IPS DF 19.7 (cell line): ENCODE measurements at places on chromosomes 11 and 22.

GRCh38 chr11:73797457-73797856 is 9.8 kb downstream of the MRPL48 start:
- DNase-seq, result no peak

- DNase-seq, result no peak
Measured at GRCh38 chr11:44814881-44815592, 88.3 kb downstream of the TSPAN18 start.

- no peak for DNase-seq
Measured at GRCh38 chr22:18136563-18137320, 13.2 kb upstream of the USP18 start.

DNA sequence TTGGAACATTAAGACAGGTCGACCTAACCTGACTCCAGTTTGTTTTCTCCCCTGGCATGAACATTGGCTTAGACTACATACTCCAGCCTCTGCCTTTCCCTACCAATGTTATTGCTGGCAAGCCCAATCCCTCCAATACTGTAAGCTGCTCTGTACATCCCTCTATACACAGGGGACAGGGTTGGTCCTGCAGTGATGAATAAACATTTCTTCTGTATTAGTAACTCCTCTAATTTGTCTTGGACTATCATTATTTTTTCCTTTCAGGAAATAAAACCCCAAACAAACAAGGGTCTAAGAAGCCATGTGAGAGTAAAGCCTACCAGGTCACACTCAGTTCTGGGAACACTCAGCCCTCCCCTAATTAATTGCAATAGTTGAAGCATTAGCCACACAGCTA is 35.1 kb upstream of the FJX1 start:
- DNase-seq, result no peak

GRCh38 chr22:38032681-38033521 is 24.3 kb upstream of the PICK1 start:
- no peak for DNase-seq

DNA sequence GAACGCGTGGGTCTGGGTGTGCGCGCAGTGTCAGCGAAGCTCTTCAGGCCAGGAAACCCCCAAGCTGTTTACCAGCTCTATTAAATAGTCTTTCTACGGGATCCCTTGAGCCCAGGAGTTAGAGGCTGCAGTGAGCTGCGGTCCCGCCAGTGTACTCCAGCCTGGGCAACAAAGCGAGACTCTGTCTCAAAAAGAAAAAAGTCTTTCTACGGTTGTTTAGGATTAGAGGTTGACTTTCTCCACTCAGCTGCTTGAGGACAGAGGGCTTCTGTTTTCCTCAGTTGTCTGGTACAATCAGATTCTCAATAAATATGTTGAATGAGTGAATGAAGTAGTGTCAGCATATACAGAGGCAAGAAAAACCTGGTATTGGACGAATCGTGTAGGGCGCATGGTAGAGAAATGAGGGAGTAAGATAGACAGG is 619 bp downstream of the SART1 start:
- DNase-seq, result no peak

DNA sequence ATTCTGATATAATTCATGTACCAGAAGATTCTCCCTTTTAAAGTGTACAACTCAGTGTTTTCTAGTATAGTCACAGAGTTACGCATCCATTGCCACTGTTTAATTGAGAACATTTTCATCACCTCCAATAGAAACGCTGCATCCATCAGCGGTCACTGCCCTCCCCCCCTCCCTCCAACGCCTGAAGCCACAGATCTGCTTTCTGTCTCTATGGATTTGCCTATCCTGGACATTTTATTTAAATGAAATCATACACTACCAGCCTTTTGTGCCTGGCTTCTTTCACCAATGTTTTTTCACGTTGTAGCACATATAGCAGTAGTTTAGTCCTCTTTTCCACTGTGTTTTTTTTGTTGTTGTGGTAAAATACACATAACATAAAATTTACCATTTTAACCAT is 22.8 kb downstream of the TCP11L1 start:
- DNase-seq, result no peak

DNA sequence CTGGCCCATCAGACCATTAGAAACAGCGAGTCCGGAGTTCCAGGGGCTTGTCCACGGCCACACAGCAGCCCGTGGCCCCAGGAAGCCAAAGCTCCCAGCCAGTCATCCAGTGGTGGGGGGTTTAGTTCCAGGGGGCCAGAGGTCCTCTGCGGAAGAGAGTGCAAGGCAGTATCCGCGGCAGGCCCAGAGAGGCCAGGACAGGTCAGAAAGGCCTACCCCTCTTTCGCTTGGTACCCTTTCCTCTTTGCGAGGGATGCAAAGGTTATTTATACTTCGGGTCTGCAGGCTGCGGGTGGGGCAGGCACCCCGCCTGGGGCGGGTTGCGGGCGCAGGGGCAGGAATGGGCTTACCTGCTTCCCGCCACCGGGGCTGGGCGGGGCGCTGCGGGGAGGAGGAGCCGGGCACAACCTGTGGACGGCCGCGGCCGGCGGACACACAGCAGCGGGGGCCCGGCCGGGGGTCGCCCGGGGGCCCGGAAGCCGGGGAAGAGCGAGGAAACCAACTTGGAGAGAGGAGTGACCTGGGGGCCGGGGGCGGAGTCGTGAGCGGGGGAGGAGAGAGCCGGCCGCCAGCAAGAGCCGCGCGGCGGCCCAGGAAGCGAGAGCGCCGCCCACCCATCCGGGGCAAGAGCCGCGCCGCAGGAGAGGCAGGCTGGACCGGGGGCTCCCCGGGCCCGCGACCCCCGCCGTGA is at the start of gene SH3BP1:
SH3BP1 (plus strand) TSS at position 600 of the 691 bp plus-strand sequence. CDS start 119 bp downstream, outside the sequence.
- no peak for DNase-seq

GRCh38 chr22:48270731-48271130 is 1508.3 kb downstream of the TBC1D22A start:
- no peak for DNase-seq

DNA sequence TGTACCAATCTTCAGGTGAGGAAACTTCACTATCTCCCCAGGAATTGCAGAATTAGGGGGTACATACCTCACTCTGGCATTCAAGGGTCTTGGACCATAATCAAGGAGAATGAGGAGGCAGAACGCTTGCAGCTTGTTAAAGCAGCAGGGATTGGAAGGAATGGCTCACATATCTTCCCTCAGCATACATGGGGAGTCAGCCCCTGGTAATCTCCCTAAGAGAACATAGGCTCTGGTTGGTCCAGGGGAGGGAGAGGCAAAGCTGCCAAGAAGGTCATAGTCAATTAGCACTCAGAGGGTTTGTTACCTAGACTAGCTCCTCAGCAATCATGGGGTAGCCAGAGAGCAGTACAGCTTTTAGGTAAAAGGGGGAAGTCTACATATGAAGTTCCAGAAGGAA is 256.8 kb downstream of the INSC start:
- DNase-seq, result no peak

GRCh38 chr11:58907780-58908179 is 31.5 kb upstream of the GLYATL1 start:
- DNase-seq, result no peak

GRCh38 chr11:120945042-120945441 is 78.9 kb upstream of the TBCEL start:
- DNase-seq, result no peak

DNA sequence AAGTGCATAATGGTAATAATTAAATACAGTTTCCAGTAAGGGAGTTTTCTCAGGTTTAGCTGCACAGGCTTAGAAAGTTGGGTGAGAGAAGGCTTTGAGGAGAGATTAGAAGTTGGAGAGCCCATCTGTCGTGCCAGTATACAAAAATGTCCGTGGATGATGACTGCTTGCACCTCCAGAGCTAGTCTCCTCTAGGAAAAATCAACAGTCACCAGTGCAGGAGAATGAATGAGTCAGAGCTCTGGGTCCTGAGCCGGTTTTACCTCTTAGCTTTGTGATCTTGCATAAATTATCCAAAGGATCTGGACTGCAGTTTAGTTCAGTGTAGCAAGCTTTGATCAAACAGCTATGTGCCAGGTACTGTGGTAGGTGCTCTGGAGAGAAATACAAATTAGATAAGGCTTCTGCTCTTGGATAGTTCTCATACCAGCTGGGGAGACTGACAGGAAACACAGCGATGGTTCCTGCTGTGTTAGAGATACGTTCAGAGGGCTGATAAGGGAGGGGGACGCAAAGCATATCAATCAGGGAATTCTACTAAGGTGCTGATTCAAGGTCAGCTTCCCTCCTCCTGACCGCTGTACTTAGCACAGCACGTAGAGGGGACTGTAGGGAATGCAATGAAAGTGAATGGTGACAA is 125.9 kb downstream of the TEAD1 start:
- no peak for DNase-seq

GRCh38 chr11:127345819-127346459 is 345.4 kb upstream of the KIRREL3 start:
- no peak for DNase-seq

DNA sequence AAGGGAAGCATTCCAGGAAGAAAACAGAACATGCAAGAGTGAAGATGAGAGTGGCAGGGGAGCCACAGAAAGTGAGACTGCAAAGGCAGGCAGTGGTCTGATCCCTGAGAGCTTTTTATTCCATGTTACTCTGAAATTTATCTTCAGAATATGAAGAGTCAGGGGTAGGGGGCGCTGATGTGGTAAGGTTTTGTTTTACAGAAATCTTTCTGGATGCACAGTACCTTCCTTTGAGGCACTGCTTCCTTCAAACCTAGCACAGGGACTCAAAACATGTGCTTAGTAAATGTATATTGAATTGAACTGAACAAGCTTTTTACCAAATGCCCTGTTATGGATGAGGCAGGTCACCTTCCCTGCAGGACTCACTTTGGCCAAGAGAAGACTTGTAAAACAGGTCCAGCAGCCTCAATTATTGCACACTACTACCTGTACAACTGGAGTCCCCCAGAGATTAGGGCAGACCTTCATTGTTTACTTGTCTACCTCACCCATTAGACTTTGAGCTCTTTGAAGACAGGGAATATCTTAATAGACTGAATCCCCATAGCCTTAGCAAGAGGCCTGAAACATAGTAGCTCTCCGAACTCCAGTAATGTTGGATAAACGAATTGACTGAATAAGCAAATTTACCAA is 2.2 kb downstream of the PAK1 start:
- no peak for DNase-seq

DNA sequence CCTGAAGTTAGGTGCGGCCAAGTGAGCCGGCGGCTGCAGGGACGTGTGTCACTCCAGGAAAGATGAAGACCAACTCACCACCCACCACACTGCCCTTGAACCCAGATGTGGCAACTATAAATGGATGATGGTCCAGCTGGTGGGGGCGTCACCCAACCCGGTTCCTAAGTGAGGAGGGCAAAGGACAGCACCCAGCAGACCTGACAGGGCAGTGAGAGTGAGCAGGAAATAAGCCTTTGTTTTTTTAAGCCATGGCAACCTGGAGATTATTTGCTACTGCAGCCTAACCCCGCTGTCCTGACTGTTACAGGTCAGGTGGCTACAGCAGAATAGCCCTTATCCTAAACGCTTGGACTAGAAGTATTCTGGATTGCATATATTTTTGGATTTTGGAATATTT is 228.9 kb downstream of the CTTN start:
- DNase-seq, result no peak

- DNase-seq, result no peak
Measured at GRCh38 chr11:90434858-90435257, 212.0 kb upstream of the CHORDC1 start.

DNA sequence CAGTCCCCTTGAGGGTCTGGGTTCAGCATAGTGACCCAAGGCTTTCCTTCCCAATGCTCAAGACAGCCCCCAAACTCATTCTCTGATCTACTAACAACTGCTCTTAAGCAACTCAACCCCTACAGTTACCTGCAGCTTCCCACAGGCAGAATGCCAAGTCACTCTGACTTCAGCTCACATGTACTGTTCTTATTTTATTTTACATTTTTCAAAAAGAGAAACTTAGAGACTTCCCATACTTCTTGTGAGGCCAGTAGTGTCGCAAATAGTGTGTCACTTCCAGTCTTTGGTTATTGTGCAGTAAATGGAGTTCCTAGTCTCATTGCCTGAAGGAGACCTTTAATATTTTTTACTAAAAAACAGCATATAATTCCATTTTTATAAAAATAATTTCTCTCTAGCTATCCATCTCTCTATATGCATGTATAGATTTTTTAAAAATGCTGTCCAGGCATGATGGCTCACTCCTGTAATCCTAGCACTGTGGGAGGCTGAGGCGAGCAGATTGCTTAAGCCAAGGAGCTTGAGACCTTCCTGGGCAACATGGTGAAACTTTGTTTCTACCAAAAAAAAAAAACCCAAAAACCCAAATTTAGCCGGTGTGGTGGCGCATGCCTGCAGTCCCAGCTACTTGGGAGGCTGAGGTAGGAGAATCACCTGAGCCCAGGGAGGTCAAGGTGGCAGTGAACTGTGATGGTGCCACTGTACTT is 41.8 kb downstream of the ENTHD1 start:
- DNase-seq, result no peak

DNA sequence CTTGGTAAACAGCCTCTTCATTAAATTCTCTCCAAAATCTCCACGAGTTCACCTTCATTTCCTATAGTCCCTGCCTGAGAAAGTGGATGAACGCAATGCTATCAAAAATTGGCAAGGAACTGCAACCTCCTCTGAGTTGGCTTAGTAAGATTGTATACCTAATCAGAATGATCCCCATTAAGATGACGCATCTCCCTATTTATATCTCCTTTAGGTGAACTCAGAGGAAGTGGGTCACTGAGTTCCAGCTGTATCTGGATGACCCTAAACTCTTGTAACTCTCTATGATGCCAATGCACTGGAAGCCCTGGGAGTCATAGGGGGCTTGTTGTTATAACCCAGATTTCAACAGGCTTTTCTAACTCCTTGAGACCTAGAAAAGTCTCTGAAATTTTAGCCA is 48.2 kb downstream of the OR10A6 start:
- DNase-seq, result no peak

- no peak for DNase-seq
Measured at GRCh38 chr11:15730263-15730994, 615.7 kb downstream of the INSC start.

DNA sequence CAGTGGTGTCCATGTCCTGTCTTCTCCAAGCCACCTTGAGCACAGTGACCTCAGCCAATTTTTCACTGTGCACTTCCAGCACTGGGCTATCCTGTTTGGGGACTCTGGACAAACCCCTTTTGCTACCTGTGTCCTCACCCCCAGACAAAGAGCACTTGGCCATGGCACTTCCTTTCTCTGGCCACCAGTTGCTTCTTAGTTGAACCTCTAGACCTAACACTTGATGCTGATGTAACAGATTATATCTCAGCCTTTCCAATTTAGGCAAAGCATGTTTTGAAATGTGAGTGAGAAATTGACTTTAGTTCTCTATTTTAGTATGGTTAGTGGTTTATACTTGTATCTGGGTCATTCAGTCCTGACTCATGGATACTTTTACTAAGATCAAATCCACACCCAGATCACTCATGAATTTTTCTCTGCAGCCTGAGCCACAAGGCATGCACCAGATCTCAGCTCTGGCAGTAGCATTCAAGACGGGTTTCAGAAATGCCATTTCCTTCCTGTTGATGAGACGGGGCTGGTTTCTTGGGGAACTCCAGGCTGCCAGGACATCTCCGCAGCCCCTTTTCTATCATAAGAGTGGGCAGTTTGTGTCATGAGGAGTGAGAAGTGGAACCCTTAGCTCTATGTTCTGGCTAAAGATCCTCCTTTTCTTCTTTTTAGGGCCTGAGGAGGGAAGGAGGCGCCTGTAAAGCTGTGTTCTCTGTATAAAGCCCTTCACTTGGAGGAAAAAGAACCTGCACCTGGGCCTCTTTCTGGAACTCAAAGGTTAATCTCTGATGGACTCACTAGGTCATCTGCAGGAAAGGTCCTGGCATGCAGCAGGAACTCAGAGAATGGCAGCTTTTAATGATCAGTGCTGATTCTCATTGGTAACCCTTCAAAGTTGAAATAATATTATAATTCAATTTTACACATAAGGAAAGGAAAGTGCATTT is 185.6 kb upstream of the TENM4 start:
- DNase-seq, result no peak
